ENCODE measurements at places on chromosomes 5 and 9.

DNA sequence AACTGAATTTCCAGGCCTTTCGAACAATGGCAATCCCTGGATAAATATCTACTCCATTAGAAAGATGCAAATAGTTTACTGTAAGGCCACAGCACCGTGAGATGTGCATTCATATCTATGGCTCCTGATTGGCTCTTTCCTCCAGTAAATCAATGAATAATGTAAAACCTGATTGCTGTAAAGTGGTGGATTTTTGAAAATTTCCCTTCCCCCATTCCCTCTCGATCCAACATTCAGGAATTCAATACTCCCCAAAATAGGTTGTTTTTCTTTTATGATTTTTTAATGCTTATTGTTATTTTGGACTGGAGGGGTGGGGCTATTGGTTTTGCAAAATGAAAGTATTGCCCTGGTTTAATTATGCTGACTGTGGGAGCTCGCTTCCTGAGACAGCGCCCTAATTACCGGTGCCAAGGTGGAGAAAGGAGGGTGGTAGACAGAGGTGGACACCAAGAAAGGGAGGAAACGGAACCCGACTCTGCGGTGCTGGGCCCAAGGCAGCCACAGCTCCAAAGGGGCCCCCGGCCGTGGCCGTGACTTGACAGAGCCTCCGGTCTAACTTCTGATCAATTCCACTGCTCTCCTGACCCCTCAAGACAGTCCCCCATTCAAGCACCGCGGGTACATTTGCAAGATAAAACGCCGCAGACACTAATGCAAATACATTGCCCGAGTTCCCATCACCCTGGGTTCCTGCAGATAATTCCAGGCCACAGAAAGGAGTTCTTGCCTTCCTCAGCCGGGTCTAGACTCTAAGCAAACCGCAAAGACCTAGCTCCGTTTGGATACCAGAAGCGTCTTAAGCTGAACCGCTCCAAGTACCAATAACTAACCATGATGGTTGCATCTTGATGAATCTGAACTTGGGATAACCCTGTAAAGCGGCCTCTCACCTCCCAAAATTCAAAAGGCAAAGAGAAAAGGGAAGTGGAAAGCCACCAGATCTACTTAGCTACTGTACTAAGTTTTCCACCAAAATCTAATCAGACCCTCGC, 211.2 kb downstream of the MEF2C start:
- no peak for DNase-seq

- DNase-seq: no peak
Measured at GRCh38 chr5:118553662-118554061, 434.7 kb downstream of the DTWD2 start.

GRCh38 chr5:20166456-20166855, 178.5 kb upstream of the CDH18 start:
- no peak for DNase-seq

DNA sequence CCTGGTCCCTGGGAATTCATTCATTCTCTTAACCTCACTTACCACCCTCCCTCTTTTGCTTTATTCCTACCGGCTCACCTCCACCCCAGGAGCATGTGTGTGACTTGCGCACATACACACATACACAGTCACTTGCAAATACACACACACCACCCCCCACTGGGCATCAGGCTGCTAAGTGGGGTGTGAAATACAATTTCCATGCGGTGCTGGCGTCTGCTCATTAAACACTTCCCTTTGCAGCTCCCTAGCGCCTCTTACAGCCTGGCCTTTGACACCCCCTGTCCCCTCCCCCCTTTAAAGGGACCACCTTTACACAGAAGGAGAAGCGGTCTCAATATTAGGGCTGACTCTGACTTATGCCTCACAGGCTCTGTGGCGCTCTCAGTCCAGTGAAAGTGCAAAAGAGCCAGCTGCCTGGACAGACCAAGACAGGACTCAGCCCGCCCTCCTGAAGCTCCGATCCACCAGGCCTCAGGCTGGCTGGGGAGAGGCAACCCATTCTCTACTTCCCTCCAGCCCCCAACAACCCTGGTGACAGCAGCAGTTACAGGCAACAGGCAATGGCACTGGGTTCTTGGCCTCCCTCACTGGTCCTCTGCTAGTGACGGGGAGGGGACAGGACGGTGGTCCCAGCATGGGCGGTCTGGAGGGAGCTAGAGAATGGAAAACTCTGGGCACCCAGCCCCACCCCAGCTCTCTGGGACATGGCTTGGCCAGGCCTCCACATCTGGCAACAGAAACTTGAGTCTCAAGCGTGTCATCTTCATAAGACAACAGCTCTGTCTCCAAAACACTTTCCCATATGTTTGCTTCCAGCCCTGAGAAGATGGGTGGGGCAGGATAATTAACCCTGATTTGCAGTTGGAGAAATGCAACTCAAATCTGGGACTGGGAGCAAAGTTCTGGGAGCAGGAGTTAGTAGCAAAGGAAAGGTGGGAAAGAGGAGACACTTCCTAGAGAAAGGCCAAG, 12.0 kb downstream of the ENHO start:
- peak; percentile 24 for DNase-seq

DNA sequence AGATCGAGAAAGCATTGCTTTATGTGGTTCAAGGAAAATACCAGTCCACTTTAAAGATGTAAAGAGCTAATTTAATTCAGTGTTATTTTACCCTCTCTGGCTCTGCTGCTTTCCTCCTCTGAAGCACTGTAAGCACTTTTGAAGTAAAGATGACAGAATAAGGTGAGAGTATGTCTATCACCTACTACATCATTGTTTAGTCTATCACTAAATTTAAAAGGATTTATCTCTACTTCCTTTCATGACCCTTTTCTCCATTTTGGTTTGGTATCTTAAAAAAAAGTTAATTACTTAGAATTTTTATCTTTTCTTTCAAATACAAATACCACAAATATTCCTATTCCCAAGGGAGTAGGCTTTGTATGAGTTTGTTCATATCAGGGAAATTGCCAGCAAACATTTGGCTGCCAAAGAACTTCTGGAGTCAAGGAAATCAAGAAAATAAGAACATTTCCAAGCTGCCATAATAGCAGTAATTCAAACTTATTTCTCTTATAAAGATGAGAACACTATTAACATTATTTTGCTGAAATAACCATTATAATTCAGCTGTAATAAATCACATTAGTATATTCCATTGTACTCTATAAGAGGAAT, 77.8 kb downstream of the SLC38A9 start:
- no peak for DNase-seq

GRCh38 chr5:96753848-96754247, 53.9 kb downstream of the ERAP1 start:
- no peak for DNase-seq

- DNase-seq: no peak
Measured at GRCh38 chr5:178483620-178484019, 106.6 kb downstream of the COL23A1 start.

GRCh38 chr5:147690595-147690994, 91.9 kb downstream of the JAKMIP2 start:
- DNase-seq: no peak

DNA sequence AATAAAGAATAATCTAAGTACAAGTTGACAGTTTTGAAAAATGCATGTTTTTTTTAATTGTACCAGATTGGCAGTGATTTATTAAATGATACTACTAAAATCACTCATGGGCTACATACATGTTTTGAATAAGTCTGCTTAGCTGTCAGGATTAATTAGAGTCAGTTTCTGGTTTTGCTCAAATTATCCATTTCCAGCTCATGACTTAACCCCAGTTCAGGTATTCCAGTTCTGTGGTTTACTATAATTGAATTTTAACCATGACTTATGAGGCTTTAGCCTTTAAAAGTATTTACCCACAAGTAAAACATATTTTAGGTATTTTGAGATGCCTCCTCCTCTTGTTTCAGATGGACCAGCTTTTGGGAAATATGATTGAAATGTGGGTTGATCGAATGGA, 17.8 kb upstream of the LRRC70 start:
- DNase-seq: no peak

DNA sequence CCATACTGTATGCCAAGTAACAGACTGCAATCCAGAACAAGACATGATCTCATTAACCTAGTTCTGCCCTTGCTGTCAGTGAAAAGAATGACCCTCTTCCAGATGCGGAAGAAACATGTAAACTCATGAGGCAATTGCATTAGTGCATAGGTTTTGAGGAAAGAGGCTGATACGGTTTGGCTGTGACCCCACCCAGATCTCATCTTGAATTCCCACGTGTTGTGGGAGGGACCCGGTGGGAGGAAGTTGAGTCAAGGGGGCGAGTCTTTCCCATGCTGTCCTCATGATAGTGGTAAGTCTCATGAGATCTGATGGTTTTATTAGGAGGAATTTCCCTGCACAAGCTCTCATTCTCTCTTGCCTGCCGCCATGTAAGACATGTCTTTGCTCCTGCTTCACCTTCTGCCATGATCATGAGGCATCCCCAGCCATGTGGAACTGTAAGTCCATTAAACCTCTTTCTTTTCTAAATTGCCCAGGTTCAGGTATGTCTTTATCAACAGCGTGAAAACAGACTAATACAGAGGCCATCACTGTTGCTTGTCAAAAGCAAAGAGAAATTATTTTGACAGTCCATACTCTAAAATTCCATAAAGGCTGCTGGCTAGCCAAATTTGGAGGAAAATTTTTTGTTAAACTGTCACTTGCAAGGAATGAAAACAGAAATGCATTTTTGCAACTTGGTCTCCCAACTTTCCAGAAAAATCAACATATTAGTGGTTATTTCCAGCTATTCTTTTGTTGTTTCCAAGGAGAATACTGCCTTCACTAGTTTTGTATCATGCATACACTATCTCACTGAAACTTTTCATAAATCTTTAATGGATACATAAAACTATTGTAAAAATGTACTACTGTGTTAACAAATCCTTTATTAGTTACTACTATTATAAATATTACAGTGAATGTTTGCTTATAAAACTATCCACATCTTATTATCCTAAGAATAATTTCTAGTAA, 3.2 kb upstream of the ARL15 start:
- DNase-seq: no peak

All from RWPE2 (cell line).